Thymus (tissue), 14 donors: ENCODE measurements at places on chromosomes 11 and 22.

DNA sequence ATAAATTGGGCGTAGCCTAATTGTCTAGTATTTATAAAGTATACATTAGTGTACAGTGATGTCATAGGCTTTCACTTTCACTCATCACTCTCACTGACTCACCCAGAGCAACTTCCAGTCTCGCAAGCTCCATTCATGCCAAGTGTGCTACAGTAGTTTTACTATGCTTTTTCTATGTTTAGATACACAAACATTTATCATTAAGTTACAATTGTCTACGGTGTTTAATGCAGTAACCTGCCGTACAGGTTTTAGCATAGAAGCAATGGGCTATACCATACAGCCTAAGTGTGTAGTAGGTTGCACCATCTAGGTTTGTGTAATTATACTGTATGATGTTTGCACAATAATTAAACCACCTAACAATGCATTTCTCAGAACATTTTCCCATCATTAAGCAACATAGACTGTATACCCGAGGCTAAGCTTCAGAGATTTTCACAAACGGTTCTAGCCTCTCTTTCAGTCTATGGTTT lies 17.5 kb downstream of the OR9G1 start:
- DNase-seq, result no peak
- no peaks in the 10 kb centered on the region for H3K27me3 ChIP-seq
- H3K27ac ChIP-seq, result no peak overlapping the region
- no peaks in the 10 kb centered on the region for H3K4me1 ChIP-seq
- H3K36me3 ChIP-seq, result no peaks in the 10 kb centered on the region

DNA sequence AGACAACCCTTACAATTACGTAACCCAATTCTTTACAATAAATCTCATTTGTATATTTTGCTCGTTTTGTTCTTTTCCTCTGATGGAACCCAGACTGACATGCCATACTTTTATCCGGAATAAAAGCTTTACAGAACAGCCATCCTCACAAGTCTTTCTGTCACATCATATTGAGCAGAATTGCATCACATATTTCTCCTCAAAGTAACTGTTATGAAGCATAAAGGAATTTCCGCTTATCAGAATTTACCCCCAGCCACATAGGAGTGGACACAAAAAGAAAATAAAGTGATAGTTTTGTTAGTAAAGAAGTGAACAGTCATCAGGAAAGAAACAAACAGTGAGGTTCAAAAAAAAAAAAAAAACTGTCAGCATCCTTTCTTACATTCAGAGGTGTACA lies 539.5 kb upstream of the LUZP2 start:
- H3K4me1 ChIP-seq, result no peaks in the 10 kb centered on the region
- no peaks in the 10 kb centered on the region for H3K36me3 ChIP-seq
- no peak overlapping the region for H3K27ac ChIP-seq
- H3K27me3 ChIP-seq, result no peaks in the 10 kb centered on the region
- no peak overlapping the region for H3K4me3 ChIP-seq

GRCh38 chr11:125980436-125980835 lies 34.6 kb downstream of the VSIG10L2 start:
- no peak for DNase-seq
- H3K4me1 ChIP-seq, result no peaks in the 10 kb centered on the region
- H3K27ac ChIP-seq, result no peak overlapping the region
- H3K4me3 ChIP-seq, result no peak overlapping the region

- no peak overlapping the region for H3K4me3 ChIP-seq
- H3K4me1 ChIP-seq, result peaks cover 3% of the 10 kb centered on the region
- no peak for DNase-seq
- H3K36me3 ChIP-seq, result no peaks in the 10 kb centered on the region
- peaks cover 15% of the 10 kb centered on the region for H3K27me3 ChIP-seq
Measured at GRCh38 chr11:70517988-70518907, 119.9 kb downstream of the CTTN start.

DNA sequence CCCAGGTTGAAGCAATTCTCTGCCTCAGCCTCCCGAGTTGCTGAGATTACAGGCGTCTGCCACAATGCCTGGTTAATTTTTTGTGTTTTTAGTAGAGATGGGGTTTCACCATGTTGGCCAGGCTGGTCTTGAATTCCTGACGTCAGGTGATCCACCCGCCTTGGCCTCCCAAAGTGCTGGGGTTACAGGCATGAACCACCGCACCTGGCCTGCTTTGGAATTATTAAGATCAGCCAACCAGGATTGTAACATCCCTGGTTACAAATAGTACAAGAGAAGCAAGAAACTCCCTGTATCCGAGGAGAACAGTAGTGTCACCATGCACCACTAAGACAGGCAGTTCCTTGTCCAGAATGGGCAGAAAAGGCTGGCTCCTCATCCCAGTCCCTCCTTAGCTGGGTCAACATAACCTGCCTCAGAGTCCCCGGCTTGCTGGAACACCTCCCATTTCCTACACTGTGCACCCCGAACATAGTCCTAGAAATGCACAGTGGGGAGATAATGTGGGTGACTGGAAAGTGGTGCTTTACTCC lies 77.2 kb upstream of the INCENP start:
- DNase-seq, result no peak
- H3K27ac ChIP-seq, result no peak overlapping the region
- no peaks in the 10 kb centered on the region for H3K27me3 ChIP-seq
- no peak overlapping the region for H3K4me3 ChIP-seq
- H3K36me3 ChIP-seq, result no peaks in the 10 kb centered on the region
